ENCODE measurements at places on chromosomes 12 and 14. TPM values are rescaled to one million over a fixed set of nuclear protein-coding genes. Genes with fewer than 3 reads are reported as not detected.

VSIG10 gene
- 37.2 TPM for total RNA-seq

PLEKHD1 gene
- 0.10 TPM for total RNA-seq

ANO4 gene
- 4.1 TPM for total RNA-seq

B4GALNT1 gene
- total RNA-seq, result 3.3 TPM

ASCL1 gene
- not detected for total RNA-seq

MAP1LC3B2 gene
- total RNA-seq, result not detected

BTBD6 gene
- total RNA-seq, result 36.3 TPM

FAM181A gene
- total RNA-seq, result not detected

ERP27 gene
- total RNA-seq, result 122 TPM

TC2N gene
- total RNA-seq, result 119 TPM

RFLNA gene
- total RNA-seq, result 1.1 TPM

HOXC11 gene
- total RNA-seq, result 1.7 TPM

PKP2 gene
- total RNA-seq, result 25.3 TPM

LIN7A gene
- 7.2 TPM for total RNA-seq

DEPDC4 gene
- total RNA-seq, result 1.4 TPM

OR10G2 gene
- total RNA-seq, result not detected

KLRG1 gene
- 2.4 TPM for total RNA-seq

ARMH4 gene
- total RNA-seq, result 2.9 TPM

NID2 gene
- 23.5 TPM for total RNA-seq

AMN gene
- total RNA-seq, result 3.2 TPM

RFC5 gene
- 18.4 TPM for total RNA-seq

HOXC12 gene
- not detected for total RNA-seq

SIX1 gene
- total RNA-seq, result 1.7 TPM

RNASE7 gene
- total RNA-seq, result 0.94 TPM

BEST3 gene
- not detected for total RNA-seq

DIO2 gene
- 4.8 TPM for total RNA-seq

NANOG gene
- 2.5 TPM for total RNA-seq

KRT78 gene
- total RNA-seq, result not detected

ABCC9 gene
- total RNA-seq, result 22.1 TPM

FOXN4 gene
- not detected for total RNA-seq

GPRC5A gene
- 26.2 TPM for total RNA-seq

BDKRB2 gene
- total RNA-seq, result 17.1 TPM

RND1 gene
- 1.9 TPM for total RNA-seq

ARHGEF40 gene
- total RNA-seq, result 41.2 TPM

LYZ gene
- total RNA-seq, result 28.5 TPM

FBXW8 gene
- total RNA-seq, result 32.0 TPM

LRRIQ1 gene
- 3.2 TPM for total RNA-seq

SYCP3 gene
- not detected for total RNA-seq

MANSC1 gene
- total RNA-seq, result 38.9 TPM

ANG gene
- 5.5 TPM for total RNA-seq

GMPR2 gene
- total RNA-seq, result 78.7 TPM

SLCO1B1 gene
- not detected for total RNA-seq

TAC3 gene
- not detected for total RNA-seq

GPRC5D gene
- total RNA-seq, result 0.47 TPM

CLEC1B gene
- total RNA-seq, result not detected

CISTR gene
- total RNA-seq, result not detected

KRT76 gene
- total RNA-seq, result not detected

HVCN1 gene
- total RNA-seq, result 4.2 TPM

C12orf54 gene
- total RNA-seq, result 1.5 TPM

MSI1 gene
- 1.4 TPM for total RNA-seq

SIX6 gene
- not detected for total RNA-seq

CLEC2A gene
- not detected for total RNA-seq

PAH gene
- 2.2 TPM for total RNA-seq

BRMS1L gene
- total RNA-seq, result 7.3 TPM

Measured in ureter (tissue), 1 donor.